ENCODE measurements at places on chromosomes 6 and 20. TPM values are rescaled to one million over a fixed set of nuclear protein-coding genes. Genes with fewer than 3 reads are reported as not detected.

DNA sequence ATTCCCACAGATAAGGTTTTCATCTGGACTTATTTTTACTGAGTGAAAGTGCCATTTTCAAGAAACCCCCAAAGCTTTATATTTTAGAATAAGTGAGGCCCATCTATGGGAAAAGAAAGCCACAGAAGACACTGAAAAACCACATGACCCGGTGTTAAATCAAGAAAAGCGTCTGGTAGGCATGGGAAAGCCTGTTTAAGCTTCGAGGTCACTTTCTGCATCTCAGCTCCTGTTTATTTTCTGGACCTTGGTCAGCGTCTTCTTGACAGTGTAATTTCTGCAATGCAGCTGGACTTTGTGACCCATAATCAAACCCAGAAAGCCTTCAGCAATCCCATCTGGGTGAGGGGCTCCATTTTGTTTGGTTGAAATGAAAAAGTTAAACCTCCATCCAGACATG, 59.6 kb upstream of the NEDD9 start:
- H3K4me3 ChIP-seq = no peak overlapping the region
- peak; percentile 31 for DNase-seq
- no peaks in the 10 kb centered on the region for H3K27me3 ChIP-seq
- no peaks in the 10 kb centered on the region for H3K4me1 ChIP-seq

GRCh38 chr6:7260291-7261031, 52.5 kb downstream of the SSR1 start:
- H3K36me3 ChIP-seq = no peaks in the 10 kb centered on the region
- peaks cover 9% of the 10 kb centered on the region for H3K4me1 ChIP-seq
- no peaks in the 10 kb centered on the region for H3K27me3 ChIP-seq
- H3K27ac ChIP-seq = no peak overlapping the region
- peak overlapping the region; percentile 71 for H3K4me3 ChIP-seq
- DNase-seq = no peak

DNA sequence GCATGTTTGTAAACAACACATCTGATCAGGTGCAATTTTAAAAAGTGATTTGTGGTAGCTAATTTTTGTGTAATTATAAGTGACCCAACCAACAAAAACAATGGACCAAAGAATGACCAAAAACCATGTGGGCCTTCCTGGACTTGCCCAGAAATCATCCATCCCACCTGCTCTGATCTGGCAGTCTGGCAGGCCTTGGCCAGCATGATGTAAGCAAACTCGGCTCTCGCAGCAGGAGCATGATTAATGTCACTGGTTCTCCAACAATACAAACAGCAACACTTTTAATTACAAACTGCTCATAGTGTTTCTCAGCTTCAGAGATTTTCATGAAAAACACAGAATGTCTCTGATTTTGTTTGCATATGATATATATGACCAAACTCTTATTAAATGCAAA, 16.1 kb downstream of the TP53INP2 start:
- no peak overlapping the region for H3K4me3 ChIP-seq
- H3K27ac ChIP-seq = peak overlapping the region; percentile 79
- H3K4me1 ChIP-seq = peaks cover 37% of the 10 kb centered on the region
- H3K27me3 ChIP-seq = no peaks in the 10 kb centered on the region
- no peak for DNase-seq

GRCh38 chr20:49693435-49694171, 20.1 kb downstream of the B4GALT5 start:
- no peaks in the 10 kb centered on the region for H3K27me3 ChIP-seq
- H3K27ac ChIP-seq = no peak overlapping the region
- no peaks in the 10 kb centered on the region for H3K36me3 ChIP-seq
- no peak overlapping the region for H3K4me3 ChIP-seq

GRCh38 chr20:13105039-13105438, 96.3 kb downstream of the SPTLC3 start:
- no peak overlapping the region for H3K27ac ChIP-seq
- H3K4me1 ChIP-seq = no peaks in the 10 kb centered on the region
- DNase-seq = no peak
- no peaks in the 10 kb centered on the region for H3K27me3 ChIP-seq
- no peaks in the 10 kb centered on the region for H3K36me3 ChIP-seq
- H3K4me3 ChIP-seq = no peak overlapping the region

DNA sequence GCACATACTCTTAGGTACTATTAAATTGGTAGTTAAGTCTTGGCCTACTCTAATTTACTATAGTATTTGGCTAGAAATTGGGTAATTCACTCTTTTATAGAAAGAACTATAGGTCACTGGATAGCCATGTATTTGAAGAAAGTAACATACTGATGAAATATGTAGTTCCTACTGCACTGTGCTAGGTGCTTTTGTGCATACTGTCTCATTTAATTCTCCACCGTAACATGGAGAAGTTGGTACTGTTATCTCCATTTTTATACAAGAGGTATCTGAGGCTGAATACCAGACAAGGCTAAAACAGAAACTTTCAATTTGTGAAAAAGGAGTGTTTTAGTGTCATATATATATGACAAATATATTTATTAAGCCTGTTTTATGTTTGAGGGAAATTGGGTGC, 29.8 kb downstream of the AFDN start:
- H3K27me3 ChIP-seq = no peaks in the 10 kb centered on the region
- H3K36me3 ChIP-seq = no peaks in the 10 kb centered on the region
- no peak overlapping the region for H3K27ac ChIP-seq
- no peak for DNase-seq
- H3K4me3 ChIP-seq = no peak overlapping the region
- H3K4me1 ChIP-seq = peaks cover 2% of the 10 kb centered on the region

DNA sequence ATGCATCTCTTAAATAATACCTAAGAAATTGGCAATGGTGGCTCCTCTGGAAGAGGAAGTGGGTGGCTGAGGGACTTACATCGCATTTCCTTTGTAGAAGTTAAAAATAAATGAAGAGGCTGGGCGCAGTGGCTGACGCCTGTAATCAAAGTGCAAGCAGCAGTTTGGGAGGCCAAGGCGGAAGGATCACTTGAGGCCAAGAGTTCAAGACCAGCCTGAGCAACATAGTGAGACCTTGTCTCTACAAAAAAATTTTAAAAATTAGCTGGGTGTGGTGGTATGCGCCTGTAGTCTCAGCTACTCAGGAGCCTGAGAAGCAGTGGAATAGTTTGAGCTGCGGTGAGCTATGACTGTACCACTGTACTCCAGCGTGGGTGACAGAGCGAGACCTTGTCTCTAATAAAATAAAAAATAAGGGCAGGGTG, 12.2 kb upstream of the NCOA3 start:
- H3K27me3 ChIP-seq = no peaks in the 10 kb centered on the region
- H3K4me3 ChIP-seq = no peak overlapping the region
- no peaks in the 10 kb centered on the region for H3K36me3 ChIP-seq
- peak overlapping the region; percentile 98 for H3K27ac ChIP-seq
- no peak for DNase-seq
- peaks cover 63% of the 10 kb centered on the region for H3K4me1 ChIP-seq

GRCh38 chr6:69185276-69185675, 550.2 kb downstream of the ADGRB3 start:
- DNase-seq = no peak
- no peak overlapping the region for H3K4me3 ChIP-seq
- no peaks in the 10 kb centered on the region for H3K4me1 ChIP-seq
- H3K27me3 ChIP-seq = no peaks in the 10 kb centered on the region
- H3K27ac ChIP-seq = no peak overlapping the region

GRCh38 chr20:4597215-4597614, 124.5 kb upstream of the PRND start:
- DNase-seq = no peak
- H3K36me3 ChIP-seq = no peaks in the 10 kb centered on the region
- no peak overlapping the region for H3K4me3 ChIP-seq

DNA sequence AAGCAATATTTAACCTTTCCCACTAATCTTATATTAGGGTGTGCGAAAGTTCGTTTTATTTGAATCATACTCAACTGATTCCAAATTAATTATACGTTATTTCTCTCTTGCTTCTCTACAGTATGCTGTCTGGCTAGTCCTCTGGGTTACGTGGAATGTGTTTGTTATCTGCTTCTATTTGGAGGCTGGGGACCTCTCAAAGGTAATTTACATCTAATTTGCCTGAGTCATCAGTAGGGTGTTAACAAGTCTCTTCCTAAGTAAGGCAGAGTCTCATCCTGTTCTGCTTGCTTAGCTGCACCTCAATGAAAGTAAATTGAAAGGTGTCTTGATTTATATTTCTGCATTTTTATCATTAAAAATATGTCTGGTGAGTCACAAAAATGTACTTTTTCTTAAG, 551.5 kb downstream of the NKAIN2 start:
- H3K27ac ChIP-seq = no peak overlapping the region
- H3K36me3 ChIP-seq = no peaks in the 10 kb centered on the region
- H3K27me3 ChIP-seq = no peaks in the 10 kb centered on the region
- no peak for DNase-seq
- H3K4me1 ChIP-seq = no peaks in the 10 kb centered on the region

DNA sequence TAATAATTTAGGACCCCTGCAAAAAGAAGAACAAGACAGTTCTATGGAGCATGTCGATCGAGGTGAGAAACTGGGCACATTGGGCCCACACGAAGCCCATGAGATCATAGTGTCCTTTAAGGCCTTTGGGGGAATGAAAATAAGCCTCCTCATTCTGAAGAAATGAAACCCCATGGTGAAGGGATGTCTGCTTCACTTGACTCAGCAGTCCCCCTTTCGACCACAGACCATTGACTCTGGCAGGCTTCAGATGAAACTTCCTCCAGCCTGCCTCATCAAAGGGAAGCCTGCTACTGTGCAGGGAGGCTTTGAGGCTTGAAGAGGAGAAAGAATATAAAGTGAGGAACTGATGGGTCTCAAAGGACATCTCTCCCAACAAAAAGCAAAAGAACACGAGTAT, 144.2 kb upstream of the FBXL4 start:
- H3K27ac ChIP-seq = no peak overlapping the region
- peak; percentile 13 for DNase-seq
- H3K27me3 ChIP-seq = no peaks in the 10 kb centered on the region
- peaks cover 10% of the 10 kb centered on the region for H3K4me1 ChIP-seq

DNA sequence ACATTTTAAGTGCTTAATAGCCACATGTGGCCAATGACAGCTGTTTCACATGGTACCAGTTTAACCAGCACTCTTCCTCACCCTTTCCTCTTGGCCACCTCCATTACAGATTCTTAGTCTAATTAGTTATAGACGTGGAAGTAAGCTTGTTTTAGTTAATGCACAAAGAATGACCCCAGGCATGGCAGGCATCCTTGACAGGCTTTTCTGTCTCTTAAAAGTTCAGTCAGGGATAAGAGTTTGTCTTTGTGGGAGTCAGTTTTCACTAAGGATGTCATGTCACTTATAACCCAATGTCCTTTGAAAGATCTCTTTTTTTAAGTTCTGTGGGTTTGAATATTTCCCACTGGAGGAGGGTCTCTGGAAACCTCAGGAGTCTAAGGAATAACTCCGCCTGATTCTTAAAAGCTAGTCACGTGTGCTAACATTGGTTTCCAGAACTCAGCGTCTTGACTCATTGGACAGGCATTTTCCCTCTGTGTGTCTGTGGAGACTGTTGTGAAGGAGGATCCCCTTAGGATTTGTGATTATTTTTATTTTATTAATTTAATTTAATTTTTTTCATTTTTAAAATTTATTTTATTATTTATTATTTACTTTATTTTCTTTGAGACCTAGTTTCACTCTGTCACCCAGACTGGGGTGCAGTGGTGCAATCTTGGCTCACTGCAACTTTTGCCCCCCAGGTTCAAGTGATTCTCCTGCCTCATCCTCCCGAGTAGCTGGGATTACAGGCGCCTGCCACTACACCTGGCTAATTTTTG, 171.4 kb downstream of the ZFAND3 start:
- H3K4me1 ChIP-seq = peaks cover 6% of the 10 kb centered on the region
- DNase-seq = no peak
- H3K27ac ChIP-seq = no peak overlapping the region
- H3K4me3 ChIP-seq = no peak overlapping the region

JPH2 gene
- total RNA-seq = not detected

MAP1LC3A gene
- total RNA-seq = 0.69 TPM

MCM9 gene
- total RNA-seq = 11.4 TPM

SLC22A16 gene
- not detected for total RNA-seq

RSPH4A gene
- total RNA-seq = 0.13 TPM

TMC2 gene
- not detected for total RNA-seq

MARCKS gene
- total RNA-seq = 164 TPM

EEF1A2 gene
- 0.74 TPM for total RNA-seq

Measured in GM12878 (cell line).